Kidney capillary endothelial cell (primary cell): ENCODE measurements at places on chromosomes 3 and 15.

DNA sequence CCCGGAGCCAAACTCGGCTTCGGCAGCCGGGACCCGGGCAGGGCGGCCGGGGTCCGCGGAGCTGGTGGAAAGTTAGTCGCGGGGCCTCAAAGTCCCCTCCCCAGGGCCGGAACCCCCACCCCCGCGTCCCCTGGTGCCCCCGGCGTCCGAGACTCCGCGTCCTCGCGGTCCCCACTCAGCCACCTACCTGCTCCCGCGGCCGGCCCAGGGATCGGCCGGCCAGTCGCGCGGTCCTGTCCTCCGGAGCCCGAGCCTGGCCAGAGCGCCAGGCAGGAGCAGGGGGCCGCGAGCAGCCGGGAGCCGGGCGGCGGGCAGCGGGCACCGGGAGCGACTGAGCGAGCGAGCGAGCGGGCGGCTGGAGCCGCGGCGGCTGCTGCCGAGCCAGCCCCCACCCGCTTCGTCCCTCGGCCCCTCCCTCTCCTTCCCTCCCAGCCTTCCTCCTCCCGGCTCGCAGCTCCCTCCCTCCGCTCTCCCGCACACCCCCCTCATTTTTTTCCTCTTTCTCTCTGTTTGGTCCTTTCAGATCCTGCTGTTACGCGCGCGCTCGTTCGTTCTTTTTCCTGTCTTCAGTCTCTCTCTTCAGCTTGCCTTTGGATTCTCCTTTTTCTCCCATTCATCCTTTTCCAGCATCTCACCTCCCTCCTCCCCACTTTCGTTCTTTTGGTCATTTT lies at the start of gene MEGF11:
MEGF11 (minus strand) TSS at position 333 of the 671 bp plus-strand sequence. CDS start 125,347 bp downstream, outside the sequence.
- no peak for DNase-seq

- DNase-seq, result no peak
Observed at GRCh38 chr3:152211655-152212054, 57.1 kb upstream of the MBNL1 start.

- no peak for DNase-seq
Observed at GRCh38 chr3:56052188-56052587, 416.1 kb downstream of the ERC2 start.

DNA sequence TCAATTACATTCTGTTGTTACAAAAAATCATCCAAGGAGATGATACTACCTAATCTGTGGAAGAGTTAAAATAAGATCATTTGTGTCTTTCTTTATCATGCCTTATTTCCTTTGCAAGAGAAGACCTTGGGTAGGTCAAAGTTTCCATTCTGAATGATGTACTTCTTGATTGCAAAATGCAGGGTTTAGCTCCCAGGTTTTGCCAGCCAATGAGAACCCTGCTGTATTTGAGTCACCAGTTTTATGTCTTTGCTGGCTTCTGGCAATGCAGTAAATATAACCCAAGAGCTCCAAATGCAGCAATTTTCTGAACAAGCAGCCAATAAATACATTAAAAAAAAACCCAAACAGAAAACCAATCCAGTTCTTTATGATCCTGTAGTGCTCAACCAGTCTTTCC lies 204.9 kb downstream of the CADPS start:
- no peak for DNase-seq
